Adrenal gland (tissue), 19 donors: ENCODE measurements at places on chromosomes 2 and 18.

- DNase-seq: peak; percentile 36
These were observed 123.3 kb downstream of the PRKCE start for GRCh38 chr2:45774688-45775244.

GRCh38 chr2:179793902-179794301 is 67.5 kb downstream of the ZNF385B start:
- DNase-seq: no peak

DNA sequence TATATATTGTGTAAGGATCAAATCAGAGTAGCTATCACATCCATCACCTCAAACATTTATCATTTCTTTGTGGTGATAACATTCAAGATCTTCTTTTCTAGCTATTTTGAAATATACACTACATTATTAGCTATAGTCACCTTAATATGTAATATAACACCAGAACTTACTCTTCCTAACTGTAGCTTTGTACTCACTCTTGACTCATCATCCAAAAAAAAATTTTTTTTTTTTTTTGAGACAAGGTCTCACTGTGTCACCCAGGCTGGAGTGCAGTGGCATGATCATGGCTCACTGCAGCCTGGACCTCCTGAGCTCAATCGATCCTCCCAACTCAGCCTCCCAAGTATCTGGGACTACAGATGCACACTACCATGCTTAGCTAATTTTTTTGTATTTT is 153.3 kb downstream of the EML6 start:
- DNase-seq: no peak

DNA sequence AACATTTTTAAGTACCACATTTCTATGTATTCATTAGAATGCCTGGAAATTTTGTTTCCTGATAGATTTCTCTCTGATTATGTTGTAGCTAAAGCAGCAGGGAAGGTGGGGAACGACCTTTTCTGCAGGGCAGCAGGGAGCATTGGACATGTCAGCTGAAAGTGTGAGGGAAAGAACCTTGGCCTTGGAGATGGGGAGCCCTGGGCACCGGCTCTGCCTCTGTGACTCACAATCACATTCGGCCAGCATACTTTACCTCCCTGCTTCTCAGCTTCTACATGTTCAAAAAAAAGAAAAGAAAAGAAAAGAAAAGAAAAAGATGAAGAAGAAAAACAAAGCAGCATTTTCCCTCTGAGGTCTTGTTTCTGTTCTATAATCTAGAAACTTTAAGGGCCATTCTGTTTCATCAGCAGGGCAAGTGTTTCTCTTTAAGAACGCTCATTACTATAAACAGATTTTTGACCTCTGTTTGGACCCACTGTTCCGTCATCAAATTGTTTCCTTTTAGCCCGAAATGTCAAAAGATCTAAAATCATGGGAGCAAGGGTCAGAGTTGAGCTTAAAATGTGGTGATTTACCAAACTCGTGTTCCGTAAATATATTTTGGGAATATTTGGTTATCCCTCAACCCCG is 27.9 kb downstream of the SETBP1 start:
- no peak for DNase-seq

DNA sequence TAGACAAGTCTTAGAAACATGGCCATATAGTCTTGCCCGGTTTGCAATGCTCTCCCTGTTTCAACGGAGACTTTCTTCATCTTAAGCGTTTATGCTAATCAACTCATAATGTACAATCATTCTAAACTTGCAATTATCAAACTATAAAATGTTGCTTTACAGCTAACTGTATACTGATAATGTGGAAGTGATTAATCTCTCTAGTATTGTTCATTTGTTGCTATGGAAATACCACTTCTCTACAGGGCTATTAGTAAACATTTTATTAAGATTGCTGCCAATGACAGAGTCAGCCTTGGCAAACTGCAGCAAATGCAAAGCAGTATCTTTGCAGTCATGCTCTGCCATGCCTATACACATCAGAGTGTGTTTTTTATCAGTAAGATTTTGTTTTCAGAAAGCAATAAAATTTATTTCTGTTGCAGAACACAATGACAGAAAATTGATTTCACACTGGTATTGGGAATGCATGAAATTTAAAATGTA is 1201.8 kb upstream of the CDH2 start:
- DNase-seq: no peak

GRCh38 chr18:11520536-11520935 is 88.9 kb upstream of the SLC35G4 start:
- no peak for DNase-seq

GRCh38 chr18:59728816-59729215 is 31.6 kb upstream of the CCBE1 start:
- no peak for DNase-seq

DNA sequence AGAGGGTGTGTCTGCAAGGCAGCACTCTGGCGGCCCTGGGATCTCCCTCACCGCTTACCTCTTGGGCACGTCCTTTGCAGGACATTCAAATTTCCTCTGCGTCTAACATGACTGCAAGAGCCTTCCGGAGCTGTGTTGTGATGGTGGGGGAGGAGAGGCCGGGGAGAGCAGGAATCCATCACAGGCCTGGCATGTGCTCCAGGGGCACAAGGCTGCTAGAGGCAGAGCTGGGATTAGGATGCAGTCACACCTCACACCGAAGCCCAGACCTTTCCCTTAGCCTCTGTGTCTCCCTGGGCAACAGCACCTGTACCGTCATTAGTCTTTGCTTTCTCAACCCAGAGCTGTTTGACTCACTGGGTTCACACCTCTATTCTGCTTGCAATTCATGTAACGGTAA is 111.3 kb downstream of the CMPK2 start:
- DNase-seq: no peak

- no peak for DNase-seq
These were observed 101.9 kb upstream of the TWIST2 start for GRCh38 chr2:238745997-238746396.

- DNase-seq: no peak
These were observed 209.4 kb upstream of the TRIB2 start for GRCh38 chr2:12507295-12507694.

DNA sequence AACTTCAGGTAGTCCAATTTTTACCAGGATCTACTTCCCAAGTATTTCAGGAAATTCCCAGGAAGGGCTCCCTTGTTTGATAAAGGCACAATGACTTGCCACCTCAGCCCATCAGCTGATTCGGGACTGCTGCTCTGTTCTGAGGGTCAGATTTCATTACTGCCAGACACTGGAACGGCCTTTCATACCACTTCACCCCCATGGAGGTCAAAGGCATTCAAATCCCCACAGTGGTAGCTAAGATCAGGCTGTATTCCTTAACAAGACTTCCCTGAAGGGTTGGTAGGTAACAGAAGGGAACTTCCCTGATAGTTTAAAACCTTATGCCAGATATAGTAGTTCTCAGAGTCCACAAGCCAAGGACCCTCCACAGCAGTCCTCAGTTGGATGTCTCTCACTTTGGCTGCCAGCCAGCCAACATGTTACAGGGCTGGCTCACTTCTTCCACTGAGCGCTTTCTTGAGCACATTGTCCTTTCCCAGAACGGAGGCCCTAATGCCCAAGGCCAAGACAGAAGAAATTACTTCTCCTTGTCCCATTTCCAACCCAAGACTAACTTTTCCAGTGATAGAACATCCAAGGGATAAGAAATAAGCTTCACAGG is 40.0 kb upstream of the GLS start:
- DNase-seq: no peak

GRCh38 chr18:50287028-50287440 is 458 bp downstream of the CXXC1 start:
- DNase-seq: no peak

DNA sequence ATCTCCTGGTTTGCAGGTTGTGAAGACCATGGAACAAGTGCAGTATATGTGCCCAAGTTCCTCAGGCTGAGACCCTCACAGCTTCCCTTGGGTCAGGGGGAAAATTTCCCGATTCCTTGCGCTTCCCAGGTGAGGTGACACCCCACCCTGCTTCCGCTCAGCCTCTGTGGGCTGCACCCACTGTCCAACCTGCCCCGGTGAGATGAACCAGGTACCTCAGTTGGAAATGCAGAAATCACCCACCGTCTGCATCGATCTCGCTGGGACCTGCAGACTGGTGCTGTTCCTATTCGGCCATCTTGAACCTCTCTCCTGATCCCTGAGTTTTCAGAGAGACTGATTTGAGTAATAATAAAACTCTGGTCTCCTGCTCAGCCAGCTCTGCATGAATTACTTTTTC is 30.6 kb downstream of the CHCHD5 start:
- no peak for DNase-seq

- no peak for DNase-seq
These were observed 8.6 kb upstream of the TMEM214 start for GRCh38 chr2:27024188-27024587.

DNA sequence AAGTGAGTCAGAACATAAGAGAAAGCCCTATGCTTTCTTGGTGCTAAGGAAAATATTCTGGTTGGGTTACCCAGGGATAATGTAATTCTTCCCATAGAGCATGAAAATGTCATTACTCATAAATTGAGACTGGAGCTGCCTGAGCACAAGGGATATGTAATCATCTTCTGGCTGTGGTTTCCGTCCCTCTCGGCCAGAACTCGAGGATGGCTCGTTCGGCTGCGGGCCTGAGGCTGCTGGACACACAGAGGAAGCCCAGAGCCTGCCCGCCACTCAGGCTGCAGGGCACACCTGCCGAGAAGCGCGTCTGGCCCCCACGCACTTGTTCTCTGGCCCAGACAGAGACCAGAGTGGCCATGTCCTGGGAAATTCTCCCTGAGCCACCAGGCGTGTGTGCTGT is 104.9 kb downstream of the ASAP2 start:
- DNase-seq: peak; percentile 26

- no peak for DNase-seq
These were observed 33.6 kb downstream of the PLEKHA3 start for GRCh38 chr2:178513876-178514275.

DNA sequence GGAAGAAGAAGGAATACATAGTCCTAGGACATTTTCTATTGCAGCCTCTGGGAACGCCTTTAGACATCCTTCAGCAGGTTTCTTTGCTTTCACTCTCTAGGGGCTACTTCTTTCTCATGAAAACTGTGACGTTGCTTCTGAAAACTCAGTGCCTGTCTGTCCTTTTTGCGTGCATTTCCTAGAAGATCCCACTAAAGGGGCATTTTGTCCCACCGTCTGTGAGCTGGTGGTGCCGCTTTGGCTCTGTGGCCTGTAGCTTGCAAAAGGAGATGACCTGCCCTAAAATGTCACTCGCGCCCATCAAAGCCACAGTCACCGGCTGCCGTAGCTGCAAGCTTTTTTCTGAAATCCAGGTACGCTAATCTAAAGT is 579 bp downstream of the STAT4 start:
- no peak for DNase-seq

DNA sequence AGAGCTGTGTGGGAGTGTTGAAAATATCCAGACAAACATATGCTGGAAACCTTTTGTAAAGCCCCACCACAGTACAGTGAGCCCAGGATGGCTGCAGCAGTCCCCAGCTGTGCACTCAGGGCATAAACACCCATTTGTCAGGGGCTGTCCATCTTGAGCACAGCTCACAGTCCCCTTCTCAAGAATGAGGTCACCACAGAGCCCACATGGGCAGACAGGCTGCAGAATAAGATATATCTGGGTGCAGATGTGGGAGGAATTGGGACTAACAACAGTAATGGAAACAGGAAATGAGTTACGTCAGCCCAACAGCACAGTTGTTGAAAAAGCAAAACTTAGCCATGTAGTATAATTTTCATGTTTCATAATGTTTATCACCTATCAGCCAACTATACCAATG is 219.6 kb downstream of the ETAA1 start:
- DNase-seq: peak; percentile 54

- no peak for DNase-seq
These were observed 5.7 kb downstream of the ITGB6 start for GRCh38 chr2:160194351-160194750.

GRCh38 chr2:167924556-167924955 is 322.8 kb downstream of the STK39 start:
- DNase-seq: no peak

- no peak for DNase-seq
These were observed 201.2 kb downstream of the CCDC178 start for GRCh38 chr18:33239298-33239697.

DNA sequence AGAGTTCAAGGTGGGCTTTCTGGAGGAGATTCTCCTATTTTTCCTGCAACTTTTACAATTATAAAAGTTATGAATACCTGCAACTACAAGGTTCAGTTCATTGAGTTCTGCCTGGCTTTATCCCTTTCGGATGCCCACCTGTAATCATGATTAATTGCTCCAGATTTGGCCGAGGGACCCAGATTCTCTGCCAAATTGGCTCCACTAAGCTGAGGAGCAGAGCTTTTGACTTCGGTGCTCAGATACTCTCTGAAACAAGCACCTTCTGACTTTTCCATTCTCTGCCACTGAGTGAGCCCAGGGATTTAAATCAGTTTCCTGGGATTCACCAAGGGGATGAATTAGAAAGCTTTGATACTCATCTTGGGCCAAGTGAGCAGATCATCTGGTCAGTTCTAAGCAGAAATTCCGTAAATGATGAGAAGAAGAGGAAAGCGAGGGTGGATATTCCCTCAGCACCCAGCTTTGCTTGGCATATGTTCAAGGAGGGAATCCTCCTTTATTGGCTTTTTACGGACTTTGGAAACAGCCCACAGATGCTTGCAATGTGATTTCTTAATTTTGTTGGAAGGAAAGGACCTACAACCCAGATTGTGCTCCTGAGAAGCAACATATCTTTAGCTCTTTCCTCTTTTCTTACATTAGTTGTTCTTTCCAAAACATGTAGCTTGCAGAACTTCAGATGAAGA is 179.2 kb downstream of the SETBP1 start:
- no peak for DNase-seq

DNA sequence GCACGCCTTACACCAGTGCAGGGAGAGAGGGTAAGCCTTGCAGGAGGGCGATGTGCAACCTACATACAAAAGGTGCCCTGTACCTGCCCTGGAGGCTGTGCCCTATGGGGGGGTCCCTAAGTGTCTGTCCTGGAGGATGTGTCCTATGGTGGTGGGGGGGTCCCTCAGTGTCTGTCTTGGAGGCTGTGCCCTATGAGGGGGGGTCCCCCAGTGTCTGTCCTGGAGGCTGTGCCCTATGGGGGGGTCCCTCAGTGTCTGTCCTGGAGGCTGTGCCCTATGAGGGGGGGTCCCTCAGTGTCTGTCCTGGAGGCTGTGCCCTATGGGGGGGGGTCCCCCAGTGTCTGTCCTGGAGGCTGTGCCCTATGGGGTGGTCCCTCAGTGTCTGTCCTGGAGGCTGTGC is 216.6 kb downstream of the HDAC4 start:
- peak; percentile 45 for DNase-seq

GRCh38 chr2:159042115-159042850 is 73.8 kb downstream of the TANC1 start:
- no peak for DNase-seq

DNA sequence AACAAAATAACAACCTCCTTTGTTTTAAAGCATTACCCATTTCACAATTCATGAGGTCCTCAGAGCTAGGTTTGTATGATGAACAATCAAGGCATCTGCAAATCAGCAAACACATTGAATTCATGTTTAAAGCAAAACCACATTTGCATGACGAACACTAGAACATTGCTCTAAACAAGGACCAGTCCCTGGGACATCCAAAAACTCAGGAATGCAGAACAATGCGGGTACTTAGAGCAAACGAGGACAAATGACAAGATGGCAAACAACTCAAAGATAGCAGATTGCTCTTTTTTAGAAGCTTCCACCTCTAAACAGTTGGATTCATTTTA is 45.7 kb upstream of the RALBP1 start:
- no peak for DNase-seq

GRCh38 chr2:202171241-202171825 is 67.1 kb downstream of the SUMO1 start:
- DNase-seq: no peak

GRCh38 chr2:174112073-174112472 is 136.3 kb downstream of the OLA1 start:
- DNase-seq: no peak
